ENCODE measurements at places on chromosomes 13 and 19.

- DNase-seq = no peak
These were observed 44.1 kb upstream of the RFXAP start for GRCh38 chr13:36774931-36775330.

- DNase-seq = no peak
These were observed 135.2 kb downstream of the ATP11A start for GRCh38 chr13:112825071-112825470.

GRCh38 chr19:33202546-33203507, 8.7 kb downstream of the LRP3 start:
- no peak for DNase-seq

- no peak for DNase-seq
These were observed 12.1 kb downstream of the LONP1 start for GRCh38 chr19:5707576-5708575.

DNA sequence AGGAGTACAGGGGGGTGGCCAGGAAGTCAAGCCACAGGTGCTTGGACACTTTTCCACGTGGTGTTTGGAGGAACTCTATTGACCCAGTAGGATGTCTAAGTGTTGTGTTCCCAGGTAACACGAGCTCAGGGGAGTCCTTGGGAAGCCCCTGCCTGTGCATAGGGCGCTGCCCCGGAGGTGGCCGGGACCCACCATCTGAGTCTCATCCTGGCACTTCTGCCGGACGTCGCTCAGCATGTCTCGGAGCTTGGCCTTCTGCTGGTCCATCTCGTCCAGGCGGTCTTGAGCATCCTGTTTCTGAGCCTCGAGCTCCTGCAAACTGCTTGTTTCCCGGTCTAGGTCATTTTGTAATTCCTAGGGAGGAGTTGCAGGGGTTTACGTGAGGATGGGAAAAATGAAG, 67.4 kb downstream of the EPS15L1 start:
- DNase-seq = no peak

GRCh38 chr19:45471931-45472562, 4.3 kb downstream of the FOSB start:
- no peak for DNase-seq

- DNase-seq = peak; percentile 38
These were observed 52.6 kb downstream of the RASA3 start for GRCh38 chr13:114079601-114080536.

- DNase-seq = peak; percentile 65
These were observed 1.5 kb downstream of the RNF225 start for GRCh38 chr19:58396691-58397532.

DNA sequence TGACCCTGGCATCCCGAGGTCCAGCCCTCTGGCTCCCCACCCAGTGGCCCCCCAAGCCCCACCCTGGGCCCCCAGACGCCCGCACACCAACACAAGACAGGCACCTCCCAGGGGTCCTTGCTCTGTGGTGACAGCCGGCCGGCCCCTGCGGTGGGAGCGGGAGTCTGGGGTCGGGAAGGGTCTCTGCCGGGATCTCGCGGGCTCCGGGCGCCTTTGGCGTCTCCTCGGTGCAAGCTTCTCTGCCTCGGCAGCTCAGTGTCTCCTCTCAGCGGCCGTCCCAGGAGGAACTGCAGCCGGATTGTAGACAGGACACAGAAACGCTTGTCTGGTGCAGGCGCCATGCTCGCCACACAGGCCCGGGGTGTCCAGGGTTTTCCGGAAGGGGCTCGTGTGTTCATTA, 43.7 kb downstream of the TMEM255B start:
- DNase-seq = no peak

DNA sequence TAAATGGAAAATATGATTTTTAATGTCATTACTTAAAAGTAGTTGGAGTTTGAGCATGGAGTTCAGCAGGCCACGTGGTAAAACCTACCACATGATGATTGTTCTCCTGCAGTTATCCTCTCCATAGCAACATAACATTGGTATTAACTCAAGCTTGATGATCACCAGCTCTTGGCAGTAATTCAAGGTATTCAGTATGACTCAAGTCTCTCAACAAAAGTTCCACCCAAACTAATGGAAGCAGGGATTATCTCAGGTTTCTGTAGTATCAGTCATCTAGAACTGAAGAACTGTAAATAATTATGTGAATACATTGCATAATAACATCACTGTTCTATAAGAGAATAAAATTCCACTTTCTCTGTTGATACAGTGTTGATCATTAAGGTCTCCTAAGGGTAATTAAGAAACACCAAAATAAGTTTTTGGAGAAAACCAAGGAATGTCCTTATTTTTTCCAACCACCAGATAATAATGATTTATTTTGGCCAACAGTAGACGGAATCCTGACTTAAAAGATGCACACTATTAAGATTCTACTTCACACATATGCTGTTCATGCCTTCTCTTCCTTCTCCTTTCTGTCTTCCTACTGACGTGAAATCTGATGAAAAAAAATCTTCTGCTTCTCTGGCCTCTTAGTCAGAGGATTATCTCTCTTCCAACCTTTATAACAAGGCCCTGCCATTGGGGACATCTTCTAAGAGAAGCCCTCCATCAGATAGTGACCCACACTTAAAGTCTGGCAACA, 1092.3 kb downstream of the EFNB2 start:
- DNase-seq = no peak

GRCh38 chr19:6720369-6721137, at the start of gene C3:
C3 (minus strand) TSS chr19:6720650; CDS start chr19:6720589, 61 bp downstream.
- no peak for DNase-seq

DNA sequence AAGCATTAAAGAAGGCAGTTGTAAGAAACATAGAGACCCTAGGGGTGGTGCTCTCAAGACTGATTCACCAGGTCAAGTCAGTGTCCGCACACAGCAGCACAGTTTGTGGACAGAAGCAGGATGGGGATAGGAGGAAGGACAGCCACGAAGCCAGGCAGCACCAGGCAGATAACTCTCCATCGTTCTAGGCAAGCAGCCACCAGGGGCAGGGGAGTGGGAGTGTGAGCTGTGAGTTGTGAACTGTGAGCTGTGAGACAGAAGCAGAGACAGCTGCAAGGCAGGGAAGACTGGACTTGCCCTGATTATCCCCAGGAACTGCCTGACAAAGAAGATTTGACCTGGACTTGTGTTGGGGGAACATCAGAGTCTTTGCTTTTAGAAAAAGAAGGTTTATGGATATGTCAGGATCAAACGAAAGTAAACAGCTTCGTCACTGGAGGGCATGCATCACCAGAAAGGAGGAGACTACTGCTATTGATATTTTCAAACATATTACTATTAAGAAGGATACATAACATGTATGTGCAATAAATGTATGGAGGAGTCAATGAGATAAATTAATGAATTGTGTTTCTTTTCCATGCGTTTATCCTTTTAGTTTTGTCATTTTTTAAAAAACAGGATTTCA, 286.1 kb downstream of the IRS2 start:
- DNase-seq = peak; percentile 83

GRCh38 chr19:14516746-14517438, 1.3 kb downstream of the DNAJB1 start:
- no peak for DNase-seq

DNA sequence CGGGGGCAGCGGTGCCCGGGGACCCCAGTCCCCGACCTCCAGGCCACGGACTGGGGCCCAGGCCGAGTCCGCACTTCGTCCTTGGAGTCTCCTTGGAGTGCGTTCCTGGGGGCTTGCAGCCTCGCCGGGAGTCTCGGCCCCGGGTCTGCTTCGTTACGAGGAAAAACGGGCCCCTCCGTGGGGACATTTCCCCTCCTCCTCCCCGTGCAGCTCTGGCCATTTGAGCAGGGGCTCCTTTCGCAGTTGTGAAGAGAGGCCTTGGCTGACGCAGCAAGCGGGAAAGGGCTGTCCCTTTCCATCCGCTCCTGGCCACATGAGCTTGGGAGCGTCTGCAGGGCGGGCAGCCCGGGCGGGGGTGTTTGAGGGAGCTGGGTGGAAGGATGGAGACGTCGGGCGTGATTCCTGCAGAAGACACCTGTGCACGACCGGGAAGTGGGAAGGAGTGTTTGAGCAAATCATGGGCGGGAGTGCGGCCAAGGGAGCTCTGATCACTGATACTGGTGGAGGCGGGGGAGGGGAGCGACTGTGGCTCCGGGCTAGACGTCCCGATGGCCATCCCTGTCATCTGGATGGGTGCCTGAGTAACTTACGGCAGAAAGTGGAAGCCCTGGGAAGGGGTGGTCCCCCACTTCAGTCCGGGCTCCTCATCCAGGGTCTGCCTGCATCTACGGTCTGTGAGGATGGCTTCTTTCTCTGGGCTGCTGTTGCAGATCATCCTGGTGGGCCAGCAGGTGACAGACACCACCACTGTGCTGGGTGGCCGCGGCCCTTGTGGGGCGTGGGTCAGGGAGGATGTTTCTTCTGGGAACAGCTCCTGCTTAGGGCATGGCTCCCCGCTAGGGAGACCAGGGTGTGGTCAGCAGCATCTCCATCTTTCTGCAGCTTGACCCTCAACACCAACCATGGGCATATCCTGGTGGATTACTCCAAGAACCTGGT, 736 bp downstream of the GPI start:
- peak; percentile 72 for DNase-seq

DNA sequence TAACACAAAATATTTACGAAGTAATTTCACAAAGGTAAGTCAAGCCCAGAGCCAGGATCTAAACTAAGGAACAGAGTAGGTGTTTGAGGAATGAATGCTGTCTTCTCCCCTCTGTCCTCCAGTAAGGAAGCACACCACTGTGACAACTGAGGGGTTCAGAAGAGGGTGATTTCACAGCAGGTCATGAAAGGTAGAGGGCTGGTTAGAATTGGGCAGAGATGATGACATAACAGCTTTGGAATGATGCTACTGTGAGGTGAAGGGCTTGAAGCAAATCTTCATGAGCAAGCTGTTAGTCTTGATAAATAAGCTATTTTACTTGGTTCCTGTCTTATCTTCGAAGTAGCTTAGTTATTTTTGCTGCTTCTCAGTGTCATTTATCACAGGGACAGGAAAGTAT, 498.6 kb downstream of the FGF9 start:
- DNase-seq = peak; percentile 53

DNA sequence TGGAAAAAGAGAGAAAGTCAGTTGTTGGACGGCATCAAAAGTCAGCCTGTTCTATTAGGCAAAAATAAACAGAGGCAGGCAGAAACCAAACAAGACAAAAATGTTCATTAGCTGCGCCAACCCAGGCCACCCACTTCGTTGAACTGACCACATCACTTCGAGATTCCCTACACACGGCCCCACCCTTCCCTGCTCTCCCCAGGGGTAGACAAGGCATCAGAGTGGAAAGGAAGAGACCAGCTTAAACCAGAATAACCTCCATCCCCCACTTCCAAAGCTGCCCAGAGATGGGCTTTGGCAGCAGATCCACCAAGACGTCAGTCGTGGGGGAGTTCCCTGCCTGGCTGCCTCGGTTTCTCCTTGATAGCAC, 204.6 kb upstream of the TSHZ3 start:
- DNase-seq = no peak

DNA sequence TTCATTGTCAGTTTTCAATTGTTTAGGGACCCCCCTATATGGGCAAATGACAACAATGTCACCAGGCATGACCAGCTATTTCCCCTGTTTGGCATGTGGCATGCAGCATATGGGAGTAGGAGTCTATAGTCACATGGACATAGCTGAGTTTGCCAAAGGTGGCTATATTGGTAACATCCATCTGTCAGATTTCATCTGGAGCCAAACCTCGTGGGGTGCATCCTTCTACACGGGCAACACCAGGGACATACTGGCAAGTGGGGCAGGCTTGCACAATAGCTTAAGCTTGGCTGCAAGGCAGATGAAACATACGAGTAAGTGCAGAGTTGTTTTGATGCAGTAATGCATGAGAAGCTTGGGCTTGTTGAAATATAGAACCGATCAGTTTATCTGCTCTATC, 24.5 kb upstream of the ZNF816 start:
- DNase-seq = no peak

Data from endodermal cell (in vitro differentiated cells).